Right kidney (tissue), 9 donors: ENCODE measurements at places on chromosomes 7 and 10.

- DNase-seq, result no peak
These were observed 2.0 kb upstream of the DNAJC12 start for GRCh38 chr10:67839951-67840350.

- no peak for DNase-seq
These were observed 330.8 kb downstream of the DPP6 start for GRCh38 chr7:154383045-154383444.

DNA sequence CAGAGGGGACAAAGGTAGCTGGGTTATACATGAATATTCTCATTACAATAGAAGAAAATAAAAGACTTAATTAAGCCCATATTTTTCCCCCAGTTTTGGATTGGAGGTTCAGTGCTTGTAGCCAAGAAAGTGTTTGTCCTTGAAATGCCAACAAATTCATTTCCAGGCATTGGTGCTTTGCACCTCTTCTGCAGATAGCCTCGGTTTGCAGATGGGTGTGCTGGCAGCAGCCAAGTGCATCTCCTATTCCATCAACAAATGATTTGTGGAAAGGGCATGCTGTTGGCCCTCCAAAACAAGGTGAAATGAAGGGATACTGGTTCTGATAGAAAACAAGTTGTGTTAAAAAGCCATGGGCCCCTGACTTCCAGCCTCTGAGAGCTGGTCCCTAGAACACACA is 187.3 kb downstream of the DPY19L1 start:
- DNase-seq, result no peak

DNA sequence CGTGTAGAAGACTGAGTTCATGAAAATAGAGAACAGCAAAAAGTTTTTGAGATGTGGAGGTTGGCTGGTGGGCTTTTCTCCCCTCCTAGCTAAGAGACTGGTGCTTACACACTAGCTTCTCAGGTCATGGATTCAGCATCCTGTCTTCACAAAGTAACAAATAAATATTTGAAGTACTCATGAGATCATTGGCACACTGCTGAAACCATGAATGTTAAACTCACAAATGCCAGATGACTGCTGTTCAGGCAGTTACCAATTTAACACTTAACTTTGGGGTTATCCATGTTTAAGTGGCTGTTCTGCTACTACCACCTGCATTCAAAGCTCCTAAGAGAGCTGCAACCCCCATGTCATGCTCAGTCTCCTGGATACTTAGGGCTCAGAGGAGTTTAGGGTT is 119.0 kb upstream of the BET1 start:
- DNase-seq, result no peak

DNA sequence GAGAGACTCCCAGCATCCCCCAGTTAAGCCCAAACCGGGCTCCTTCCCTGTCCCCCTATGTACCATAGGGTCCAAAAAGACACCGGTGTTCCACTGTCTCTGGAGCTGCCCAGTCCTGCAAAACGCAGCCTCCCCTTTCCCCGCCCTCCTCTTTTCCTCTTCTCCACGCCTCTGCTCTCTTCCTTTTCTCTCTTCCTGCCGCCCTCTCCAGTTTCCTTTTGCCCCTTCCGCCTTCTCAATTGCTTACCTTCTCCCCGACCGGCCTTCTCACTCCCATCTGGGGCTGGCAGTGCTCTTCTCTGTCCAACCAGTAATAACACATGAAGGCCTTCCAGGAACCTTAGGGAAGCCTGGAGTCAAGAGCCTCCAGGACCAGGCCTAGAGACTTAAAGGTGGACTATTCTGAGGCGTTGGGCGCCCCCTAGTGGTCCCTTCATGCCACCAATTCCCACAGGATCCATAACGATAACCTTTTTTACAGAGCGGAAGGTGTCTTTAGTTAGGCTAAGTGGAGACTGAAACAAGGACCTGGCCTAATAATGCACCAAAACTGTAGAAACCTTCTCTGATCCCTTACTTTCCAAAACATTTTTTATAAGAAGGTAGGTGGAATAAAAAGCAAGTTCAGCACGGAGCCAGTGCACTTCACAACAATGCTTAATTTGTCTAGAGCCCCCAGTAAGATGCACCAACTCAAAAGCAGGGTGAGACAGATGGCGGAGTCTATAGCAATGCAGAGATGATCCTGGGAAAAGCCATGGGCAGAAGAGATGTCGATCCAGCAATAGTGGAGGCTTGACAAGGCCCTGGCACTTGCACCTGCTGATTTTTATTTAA is 27.2 kb upstream of the MSRB2 start:
- DNase-seq, result peak; percentile 63

DNA sequence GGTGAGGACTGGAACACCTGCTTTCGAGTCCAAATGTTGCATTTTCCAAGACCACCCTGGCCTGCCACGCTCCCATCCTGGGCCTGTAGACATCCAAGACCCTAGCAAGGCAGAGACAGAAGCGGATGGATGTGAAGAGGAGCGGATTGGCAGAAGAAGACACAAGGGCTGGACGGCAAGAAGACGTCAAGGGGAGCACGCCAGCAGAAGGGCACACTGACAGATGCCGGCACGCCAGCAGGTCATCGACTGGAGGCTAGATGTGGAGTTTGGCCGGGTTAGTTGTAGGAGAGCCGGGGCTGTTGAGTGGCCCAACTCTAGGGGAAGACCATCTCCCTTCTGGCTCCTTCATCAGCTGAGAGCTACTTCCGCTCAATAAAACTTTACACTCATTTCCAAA is 251.6 kb downstream of the ZWINT start:
- no peak for DNase-seq

DNA sequence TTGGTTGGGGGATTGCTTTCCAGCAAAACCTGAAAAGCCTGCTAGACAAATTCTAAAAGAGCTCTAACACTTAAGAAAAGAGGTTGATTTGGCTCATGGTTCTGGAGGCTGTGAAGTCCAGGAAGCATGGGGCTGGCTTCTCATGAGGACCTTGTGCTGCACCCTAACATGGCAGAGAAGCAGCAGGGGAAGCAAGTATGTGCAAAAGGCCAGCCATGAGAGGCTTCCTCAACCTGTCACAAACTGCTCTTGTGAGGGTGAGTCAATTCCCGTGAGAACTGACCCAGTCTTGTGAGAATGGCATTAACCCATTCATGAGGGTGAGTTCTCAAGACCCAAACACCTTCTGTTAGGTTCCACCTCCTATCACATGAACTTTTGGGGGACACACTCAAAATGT is 54.3 kb upstream of the IGFBP3 start:
- DNase-seq, result no peak

DNA sequence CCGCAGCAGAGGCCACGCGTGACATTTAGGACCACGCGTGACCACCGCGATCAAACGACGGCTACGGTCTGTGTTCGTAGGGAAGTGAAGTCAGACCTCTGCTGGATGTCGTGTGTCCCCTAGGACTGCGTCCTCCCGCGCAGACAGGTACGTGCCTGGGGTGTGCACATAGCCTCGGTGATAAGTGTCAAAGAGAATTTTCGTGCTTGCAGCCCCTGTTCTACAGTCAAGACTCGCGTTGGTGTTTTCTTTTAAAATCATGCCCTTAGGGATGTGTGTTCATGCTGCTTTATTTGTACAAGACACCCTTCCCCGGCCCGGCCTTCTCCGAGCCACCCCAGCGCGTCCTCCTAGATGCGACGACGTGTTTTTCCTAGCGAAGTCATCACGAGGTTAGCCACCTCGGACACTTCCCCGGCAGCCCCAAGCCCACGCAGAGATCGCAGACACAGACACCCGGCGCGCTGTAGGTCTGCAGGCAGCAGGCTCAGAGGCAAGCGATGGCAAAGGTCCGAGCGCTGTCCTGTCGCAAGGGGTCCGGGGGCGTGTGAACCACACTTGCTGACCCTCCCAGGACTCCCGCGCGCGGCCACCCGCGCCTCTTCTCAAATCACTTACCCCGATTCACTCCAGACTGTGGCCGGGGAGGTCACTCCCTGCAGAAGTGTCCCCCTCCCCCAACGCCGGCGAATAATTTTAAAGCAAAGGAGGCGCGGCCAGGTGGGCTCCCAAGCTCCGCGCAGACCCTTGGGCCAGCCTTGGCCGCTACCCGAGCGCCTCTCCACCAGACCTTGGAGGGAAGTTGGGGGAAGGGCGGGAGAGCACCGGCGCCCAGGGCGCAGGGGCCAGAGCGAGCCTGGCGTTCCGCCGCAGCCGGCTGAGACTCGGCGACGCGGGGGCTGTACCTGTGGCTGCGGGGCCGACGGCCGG is 552 bp downstream of the MKX start:
- peak; percentile 66 for DNase-seq

DNA sequence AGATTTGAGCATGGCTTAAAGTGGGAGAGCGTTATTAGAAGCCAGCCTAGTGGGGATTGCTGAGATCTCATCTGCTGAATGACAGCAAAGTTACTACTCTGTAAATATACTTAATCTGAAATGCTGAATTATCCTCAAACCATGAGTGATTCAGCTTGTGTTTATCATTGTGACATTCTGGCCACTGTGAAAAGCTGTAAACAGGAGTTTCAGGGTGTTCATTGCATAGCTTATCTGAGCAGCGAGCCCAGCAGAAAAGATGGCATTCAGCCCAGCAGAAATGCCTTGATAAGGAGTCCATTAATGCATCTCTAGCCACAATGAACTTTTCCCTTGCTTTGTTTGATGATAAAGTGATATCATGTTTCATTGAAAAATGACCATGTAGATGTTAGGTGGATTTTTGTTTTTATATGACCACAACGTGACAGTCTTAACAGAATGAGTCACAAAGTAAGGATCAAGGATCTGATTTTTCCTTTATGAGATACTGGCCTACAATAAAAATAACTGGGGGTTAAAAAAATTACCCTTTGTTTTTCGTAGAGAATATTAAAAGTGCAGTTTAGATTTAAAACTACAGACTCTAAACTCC is 7.8 kb downstream of the TES start:
- DNase-seq, result no peak

DNA sequence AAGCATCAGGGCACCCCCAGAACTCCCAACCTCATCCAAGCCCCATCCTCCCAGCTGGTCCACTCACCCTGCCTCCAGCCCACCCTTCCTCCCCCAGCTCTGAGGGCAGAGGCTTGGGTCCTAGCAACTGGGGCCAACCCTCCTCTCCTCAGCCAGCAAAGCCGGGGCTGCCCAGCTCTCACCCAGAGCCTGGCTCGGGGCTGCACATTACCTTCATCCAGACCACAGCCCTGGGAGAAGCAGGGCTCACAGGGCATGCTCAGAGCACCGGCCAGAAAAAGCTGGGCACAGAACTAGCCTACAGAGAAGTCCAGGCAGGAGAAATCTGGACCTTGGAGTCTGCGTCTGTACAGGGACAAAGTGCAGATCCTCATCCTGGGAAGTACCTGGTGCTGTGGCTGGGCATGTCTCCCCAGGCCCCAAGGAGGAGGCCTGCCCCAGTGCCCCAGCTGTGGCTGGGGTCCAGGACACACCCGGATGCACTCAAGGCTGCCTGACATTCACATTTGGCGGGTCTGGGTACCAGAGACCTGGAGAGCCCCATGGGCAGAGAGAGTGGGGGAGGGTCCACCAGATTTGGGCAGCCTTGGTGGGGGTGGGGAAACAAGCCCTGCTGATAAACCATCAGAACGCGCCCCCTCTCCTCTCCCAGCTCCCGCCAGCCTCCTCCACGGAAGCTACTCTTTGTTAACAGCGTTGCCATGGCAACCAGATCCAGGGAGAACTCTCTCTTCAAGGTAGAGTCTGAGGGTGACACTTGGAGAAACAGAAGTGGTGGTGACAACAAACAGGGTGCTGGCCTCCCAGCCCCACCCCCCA is 5.1 kb downstream of the RASGEF1A start:
- DNase-seq, result no peak

DNA sequence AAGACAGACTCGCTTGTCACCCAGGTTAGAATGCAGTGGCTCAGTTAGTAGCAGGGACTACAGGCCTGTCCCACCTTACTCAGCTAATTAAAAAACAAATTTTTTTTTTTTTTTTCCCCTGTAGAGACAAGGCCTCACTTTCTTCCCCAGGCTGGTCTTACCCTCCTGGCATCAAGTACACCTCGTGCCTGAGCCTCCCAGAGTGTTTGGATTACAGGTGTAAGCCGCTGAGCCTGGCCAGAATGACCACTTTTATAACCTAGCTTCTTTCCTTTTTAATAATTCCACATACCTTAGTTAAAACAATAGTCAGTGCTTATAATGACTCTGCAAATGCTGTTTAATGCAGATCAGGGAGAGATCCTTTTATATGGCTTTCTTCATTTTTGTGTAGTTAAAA is 31.3 kb downstream of the RSBN1L start:
- no peak for DNase-seq

GRCh38 chr7:82007315-82007714 is 237.5 kb upstream of the HGF start:
- DNase-seq, result no peak

DNA sequence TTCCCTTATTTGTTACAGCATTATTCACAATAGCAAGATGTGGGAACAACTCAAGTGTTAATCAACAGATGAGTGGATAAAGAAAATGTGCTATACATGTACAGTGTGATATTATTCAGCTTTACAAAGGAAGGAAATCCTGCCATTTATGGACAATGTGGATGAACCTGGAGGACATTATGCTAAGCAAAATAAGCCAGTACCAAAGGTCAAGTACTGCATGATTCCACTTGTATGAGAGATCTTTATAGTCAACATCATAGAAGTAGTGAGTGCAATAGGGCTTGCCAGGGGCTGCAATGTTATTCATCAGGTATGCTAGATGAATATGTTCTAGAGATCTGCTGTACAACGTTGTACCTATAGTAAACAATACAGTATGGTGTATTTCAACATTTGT is 138.5 kb upstream of the AGR3 start:
- DNase-seq, result no peak

DNA sequence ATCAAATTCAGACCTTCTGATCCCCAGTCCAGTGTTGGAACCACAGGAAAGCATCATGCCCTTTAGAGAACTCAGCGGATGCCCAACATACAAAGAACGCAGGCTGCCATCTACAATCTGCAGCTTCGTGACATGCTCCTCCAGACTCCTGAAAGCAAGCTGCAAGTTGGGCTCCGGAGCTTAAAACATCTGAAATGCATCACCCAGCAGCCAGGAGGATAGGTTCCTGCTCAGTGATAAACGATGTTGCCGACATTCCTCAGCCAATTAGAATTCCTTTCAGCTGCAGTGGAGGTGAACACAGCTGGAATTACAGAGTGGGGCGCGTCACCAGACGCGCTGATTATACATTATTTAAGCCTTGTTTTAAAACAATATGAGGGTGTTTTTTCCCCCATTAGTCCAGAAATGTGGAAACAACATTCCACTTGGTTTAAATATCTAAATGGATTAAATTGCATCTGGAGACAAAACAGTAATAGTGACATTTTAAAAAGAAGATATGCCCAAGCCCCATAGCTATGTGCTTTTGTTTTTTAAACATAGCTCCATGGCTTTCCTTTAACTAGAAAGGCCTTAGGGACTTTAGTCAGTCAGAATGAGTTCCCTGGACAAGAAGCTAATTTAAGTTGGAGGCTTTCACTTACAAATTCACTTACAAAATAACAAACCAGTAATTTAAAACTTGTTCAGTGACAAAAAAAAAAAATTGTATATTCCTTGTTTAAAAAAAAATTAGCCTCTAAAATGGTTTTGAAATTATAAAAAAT is 6.3 kb downstream of the SMURF1 start:
- DNase-seq, result peak; percentile 50
